ENCODE measurements at places on chromosomes 2 and 18.

DNA sequence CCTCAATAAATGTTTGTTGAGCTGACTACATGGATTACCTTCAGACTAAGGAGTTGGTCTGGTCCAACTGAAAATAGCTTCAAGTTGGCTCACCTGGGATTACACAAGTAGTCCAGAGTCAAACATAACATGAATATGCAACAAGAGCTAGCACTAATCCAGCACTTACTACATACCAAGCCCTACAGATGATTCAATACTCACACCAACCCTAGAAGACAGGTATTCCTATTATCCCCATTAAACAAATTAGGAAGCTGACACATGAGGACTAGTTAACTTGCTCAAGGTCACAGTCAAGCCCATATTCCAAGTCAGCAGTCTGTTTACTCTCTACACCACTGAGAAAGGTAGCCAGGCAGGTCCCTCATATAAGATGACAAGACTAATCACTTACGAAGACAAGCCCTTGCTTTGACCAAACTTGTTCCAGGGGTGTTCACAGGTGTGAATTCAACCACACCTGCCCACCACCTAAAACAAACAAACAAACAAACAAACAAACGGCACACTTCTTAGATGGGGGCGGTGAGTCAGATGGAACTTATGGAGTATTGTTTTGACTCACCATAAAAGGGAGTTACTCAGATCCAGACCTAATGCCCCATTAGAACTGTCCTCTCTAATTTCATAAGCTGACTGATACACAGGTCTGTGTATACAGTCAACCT lies 29.1 kb downstream of the TMEM131 start:
- no peak for DNase-seq

- DNase-seq = no peak
Observed at GRCh38 chr2:182550234-182550633, 123.4 kb upstream of the PDE1A start.

GRCh38 chr2:57368190-57368589 lies 678.4 kb upstream of the VRK2 start:
- no peak for DNase-seq

DNA sequence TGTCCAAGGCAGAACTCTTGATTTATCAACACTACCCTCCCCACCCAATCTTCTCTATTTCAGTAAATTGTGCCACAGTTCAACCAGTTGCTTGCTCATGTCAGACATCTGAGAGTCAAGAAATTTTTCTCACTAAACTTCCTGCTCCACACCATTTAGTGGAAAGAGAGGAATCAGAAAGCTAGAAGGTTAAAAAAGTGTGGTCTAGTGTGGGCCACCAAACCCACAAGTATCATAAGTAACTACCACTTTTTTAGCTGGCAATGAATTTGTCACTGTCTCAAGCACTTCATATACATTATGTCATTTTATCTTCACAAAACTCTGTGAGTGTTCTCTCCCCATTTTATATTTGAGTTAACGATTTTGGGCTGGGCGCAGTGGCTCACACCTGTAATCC lies 16.6 kb upstream of the MSTN start:
- DNase-seq = no peak

- no peak for DNase-seq
Observed at GRCh38 chr2:193668557-193669323, 1474.0 kb upstream of the TMEFF2 start.

DNA sequence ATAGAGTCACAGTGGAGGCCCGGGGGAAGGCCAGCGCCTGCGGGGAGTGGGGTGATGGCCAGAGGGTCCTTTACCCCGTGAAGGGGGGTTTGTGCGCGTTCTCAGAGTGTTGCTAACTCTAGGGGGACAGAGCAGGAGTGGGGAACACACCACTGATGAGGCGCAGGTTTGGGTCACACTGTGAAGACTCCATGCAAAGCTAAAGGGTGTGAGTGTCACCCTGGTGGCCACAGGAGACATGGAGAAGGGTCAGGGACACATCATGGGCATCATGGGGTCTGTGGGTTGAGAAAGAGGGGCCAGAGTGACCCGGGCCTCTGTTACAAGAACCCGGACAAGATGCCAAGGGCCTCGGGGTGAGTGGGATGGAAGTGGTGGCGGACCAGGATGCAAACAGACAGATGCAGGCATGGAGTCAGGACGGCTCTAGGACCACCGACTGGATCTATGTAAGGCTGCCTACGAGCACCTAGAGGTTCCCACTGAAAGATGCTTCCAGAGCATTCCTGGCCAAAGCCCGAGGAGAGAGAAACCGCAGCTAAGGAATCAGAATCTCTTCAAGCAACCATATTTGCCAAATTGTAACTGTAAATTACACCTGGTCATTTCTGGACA lies 84.3 kb downstream of the PXDN start:
- DNase-seq = no peak

- DNase-seq = no peak
Observed at GRCh38 chr2:48993576-48993975, 160.7 kb downstream of the FSHR start.

DNA sequence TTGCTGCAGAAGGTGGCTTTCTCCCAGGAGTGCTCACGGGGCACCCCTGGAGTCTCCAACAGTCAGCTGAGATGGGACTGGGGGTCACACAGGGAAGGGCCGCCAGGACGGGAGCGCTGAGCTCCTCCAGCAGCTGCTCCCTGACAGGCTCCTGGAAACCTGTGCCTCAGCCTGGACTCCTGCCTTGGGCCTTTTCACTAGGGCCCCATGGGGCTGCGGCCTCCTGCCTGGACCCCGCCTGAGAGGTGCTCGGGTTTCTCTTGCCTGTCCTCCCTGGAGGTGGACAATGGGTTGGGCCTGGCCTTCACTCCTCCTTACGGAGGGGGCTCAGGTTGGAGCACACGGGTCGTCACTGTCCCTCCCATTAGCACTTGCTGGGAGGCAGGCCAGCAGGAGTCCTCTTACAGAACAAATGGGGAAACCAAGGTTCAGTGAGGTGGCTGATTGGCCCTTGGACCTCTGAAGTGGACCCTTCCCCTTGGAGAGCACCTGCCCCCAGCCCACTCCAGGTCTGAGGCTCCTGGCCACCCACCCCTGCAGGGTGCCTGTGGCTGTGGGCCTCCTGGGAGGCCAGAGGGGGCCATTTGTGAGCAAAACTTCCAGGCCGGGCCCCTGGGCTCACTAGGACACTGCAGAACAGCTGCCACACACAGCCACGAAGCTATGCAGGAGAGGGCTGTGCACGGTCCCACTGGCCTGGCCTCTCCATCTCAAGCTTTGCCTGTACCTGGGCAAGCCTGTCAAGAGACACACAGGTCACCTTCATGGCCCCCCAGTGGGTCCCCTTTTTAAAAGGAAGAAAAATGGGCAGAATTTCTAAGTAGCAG lies 57.1 kb upstream of the ODC1 start:
- DNase-seq = no peak

GRCh38 chr2:119455066-119455718 lies 23.5 kb downstream of the TMEM37 start:
- peak; percentile 53 for DNase-seq

DNA sequence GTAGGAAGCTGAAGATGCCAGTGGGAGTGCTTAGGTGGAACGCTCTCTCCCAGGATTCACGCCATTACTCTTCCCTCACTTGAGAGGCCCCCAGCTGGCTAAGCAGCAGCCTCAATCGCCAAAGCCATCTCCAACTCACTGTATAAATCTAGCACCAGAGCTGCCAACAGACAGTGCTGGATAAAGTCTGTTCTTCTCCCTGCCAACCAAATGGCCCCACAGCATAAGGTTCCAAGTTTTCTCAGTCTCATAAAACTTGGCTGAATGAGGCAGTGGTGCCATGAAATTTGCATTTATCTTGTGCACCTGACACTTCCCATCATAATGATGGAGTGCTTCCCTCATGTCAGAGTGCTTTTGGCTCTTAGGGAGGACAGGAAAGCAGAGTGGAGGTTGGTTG lies 428.2 kb upstream of the ETAA1 start:
- DNase-seq = no peak

GRCh38 chr18:74360852-74361655 lies 45.4 kb downstream of the C18orf63 start:
- DNase-seq = no peak

GRCh38 chr2:84786601-84787000 lies 94.3 kb downstream of the TRABD2A start:
- no peak for DNase-seq

DNA sequence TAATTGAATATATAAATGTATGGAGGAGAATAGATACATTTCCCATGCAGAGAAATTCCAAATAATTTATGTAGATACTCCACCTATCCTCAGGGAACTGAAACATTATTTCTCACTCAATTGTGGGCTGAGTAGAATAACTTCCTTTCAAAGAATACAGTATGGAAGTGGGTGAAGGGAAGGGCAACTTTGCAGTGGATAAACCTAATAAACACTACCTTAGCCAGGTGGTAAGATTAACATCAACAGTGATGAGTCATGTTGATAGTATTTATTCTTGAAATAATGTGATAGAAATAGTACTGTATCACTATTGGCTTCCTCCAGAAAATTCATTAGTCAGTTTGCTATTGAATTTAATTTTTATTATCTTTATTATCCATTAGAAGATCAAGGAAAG lies 716.4 kb upstream of the CHAC2 start:
- no peak for DNase-seq

DNA sequence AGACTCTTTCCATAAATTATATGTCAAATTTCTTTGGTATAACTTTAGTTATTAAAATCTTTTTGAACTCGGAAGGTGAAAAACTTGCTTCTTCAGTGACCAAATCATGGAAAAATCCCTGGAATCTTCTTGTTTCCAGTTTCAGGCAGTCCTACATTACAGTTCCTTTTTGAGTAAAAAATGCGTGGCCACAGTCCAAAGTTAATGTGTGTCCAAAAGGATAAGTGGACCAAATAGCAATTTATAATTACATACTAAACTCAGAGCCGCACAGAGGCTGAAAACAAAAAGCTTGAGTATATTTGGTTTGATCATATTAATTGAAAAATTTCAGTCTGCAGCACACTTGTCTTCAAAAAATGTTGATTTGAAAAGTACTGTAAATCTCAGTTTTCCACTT lies 28.4 kb upstream of the DYNC2LI1 start:
- DNase-seq = no peak

- DNase-seq = no peak
Observed at GRCh38 chr2:15119722-15120175, 441.4 kb downstream of the NBAS start.

GRCh38 chr2:70966681-70967080 lies 11.7 kb upstream of the ANKRD53 start:
- no peak for DNase-seq

GRCh38 chr2:217790681-217791392 lies 212.0 kb downstream of the TNS1 start:
- DNase-seq = no peak

- peak; percentile 45 for DNase-seq
Observed at GRCh38 chr18:24964216-24964615, 387.8 kb downstream of the ZNF521 start.

DNA sequence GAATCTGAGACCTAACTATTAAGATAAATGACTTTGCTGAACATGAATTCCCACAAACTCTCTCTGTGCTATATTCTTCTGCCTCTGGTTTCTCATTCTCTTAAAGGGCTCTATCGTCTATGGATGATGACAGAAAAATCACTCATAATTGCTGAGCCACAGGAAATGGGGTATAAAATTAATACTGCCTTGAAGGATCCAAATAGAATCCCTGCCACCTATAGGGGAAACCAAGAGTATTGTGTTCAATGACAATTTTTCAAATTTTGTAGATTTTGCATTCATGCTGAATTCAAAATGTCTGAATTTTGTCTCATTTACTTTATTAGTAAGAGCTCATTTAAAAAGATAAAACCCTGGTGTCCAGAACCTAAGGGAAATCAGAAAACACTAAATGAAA lies 235.8 kb downstream of the RBM43 start:
- DNase-seq = no peak

GRCh38 chr2:17184512-17184911 lies 333.7 kb downstream of the RAD51AP2 start:
- DNase-seq = no peak

GRCh38 chr2:27029051-27029450 lies 3.7 kb upstream of the TMEM214 start:
- no peak for DNase-seq

DNA sequence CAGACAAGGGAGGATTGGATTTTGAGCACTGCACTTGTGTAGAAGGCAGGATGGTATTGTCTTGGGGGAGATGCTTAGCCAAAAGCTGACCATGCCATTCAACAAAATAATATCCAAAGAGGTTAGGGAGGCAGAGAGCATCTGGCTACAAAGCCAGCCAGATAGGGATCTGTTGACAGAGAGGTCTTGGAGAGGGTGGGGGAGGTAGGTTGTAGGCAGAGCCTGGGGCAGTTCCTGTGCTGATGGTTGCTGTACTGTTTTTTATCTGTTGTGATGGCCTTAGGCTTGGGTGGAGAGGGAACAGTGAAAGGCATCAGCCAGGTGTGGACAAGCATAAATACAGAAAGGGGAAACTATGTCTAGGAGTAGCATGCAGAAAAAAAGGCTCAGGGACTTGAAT lies 100.9 kb downstream of the AQP4 start:
- DNase-seq = no peak

- no peak for DNase-seq
Observed at GRCh38 chr2:61887717-61888266, 664 bp downstream of the CCT4 start.

DNA sequence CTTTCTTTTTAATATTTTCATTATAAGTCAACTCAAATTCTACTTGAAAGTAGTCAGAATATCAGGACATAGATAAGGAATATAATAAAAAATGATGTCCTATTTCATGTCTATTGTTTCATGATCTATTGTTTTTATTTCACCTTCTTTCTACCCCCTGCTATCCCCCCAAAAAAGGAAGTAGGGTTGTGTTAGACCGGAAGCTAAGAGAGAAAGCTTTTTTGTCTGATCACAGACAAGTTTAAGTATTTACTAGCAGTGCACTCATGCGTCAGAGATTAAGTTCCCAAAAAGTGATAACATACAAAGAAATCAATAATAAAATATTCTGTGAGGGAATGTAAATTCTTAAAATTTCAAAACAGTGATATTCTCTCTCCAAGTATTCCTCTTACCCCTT lies 447.1 kb upstream of the CNTNAP5 start:
- peak; percentile 12 for DNase-seq

- DNase-seq = no peak
Observed at GRCh38 chr2:218194880-218195279, 22.1 kb upstream of the ARPC2 start.

GRCh38 chr2:9821805-9822445 lies 21.3 kb upstream of the TAF1B start:
- DNase-seq = no peak

DNA sequence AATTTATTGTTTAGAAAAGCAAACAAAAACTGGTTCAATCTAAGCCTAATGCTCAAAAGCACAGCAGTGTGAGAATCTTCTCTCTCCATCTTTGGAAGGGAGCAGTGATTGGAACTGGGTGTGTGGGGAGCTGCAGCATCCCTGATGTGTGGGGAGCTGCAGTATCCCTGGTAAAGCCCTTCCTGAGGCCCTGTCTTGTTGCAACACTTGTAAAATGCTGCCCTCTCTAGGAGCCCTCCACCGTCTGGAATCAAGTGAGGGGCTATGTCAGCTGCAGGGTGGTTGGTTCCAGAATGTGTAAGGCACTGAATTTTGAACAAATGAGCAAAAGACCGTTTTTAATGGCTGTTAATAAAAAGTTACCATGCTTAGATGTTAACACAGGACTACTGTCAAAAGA lies 147.7 kb upstream of the RAB12 start:
- no peak for DNase-seq
